B cell (primary cell): ENCODE measurements at places on chromosomes 7 and 10. TPM values are rescaled to one million over a fixed set of nuclear protein-coding genes. Genes with fewer than 3 reads are reported as not detected.
A peak's percentile ranks its signal among the peaks of the same experiment; 100 is the strongest.

DNA sequence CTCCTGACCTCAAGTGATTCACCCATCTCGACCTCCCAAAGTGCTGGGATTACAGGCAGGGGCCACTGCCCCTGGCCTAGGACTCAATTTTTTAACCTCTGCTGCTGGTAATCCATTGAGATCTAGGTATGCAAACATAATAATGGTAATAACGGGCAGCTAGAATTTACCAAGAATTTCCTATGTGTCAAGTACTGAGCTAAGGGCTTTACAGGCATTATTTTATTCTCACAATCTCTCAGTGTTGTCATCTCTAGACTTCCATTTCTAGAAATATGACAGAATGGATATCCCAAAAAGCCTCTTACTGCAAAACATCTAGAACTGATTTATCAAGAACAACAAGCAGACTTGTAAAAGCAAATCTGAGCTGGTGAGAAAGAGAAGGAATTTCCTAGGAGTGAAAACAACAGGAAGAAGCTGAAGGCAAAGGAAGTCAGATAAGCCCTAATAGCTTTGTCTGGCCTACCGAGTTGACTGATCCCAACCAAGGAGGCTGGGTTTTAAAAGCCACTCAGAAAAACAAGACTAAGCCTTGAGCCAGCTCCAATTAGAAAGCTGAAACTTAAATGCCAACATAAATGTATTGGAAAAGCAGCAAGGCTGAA is 70.6 kb downstream of the CCDC71L start:
- no peak overlapping the region for H3K27ac ChIP-seq
- no peaks in the 10 kb centered on the region for H3K27me3 ChIP-seq
- no peaks in the 10 kb centered on the region for H3K4me1 ChIP-seq

- no peak for DNase-seq
- H3K4me3 ChIP-seq: no peak overlapping the region
- no peaks in the 10 kb centered on the region for H3K36me3 ChIP-seq
- no peaks in the 10 kb centered on the region for H3K4me1 ChIP-seq
- no peaks in the 10 kb centered on the region for H3K27me3 ChIP-seq
These were observed 222.5 kb downstream of the AHR start for GRCh38 chr7:17520941-17521340.

GRCh38 chr7:28311670-28312069 is 100.6 kb upstream of the CREB5 start:
- H3K4me3 ChIP-seq: no peak overlapping the region
- H3K36me3 ChIP-seq: no peaks in the 10 kb centered on the region
- H3K4me1 ChIP-seq: no peaks in the 10 kb centered on the region
- no peak overlapping the region for H3K27ac ChIP-seq
- H3K27me3 ChIP-seq: peaks cover 13% of the 10 kb centered on the region

GRCh38 chr7:154744256-154744860 is 258.6 kb downstream of the PAXIP1 start:
- no peaks in the 10 kb centered on the region for H3K36me3 ChIP-seq
- DNase-seq: no peak
- no peaks in the 10 kb centered on the region for H3K27me3 ChIP-seq
- H3K4me1 ChIP-seq: no peaks in the 10 kb centered on the region
- H3K4me3 ChIP-seq: no peak overlapping the region
- H3K27ac ChIP-seq: no peak overlapping the region

DNA sequence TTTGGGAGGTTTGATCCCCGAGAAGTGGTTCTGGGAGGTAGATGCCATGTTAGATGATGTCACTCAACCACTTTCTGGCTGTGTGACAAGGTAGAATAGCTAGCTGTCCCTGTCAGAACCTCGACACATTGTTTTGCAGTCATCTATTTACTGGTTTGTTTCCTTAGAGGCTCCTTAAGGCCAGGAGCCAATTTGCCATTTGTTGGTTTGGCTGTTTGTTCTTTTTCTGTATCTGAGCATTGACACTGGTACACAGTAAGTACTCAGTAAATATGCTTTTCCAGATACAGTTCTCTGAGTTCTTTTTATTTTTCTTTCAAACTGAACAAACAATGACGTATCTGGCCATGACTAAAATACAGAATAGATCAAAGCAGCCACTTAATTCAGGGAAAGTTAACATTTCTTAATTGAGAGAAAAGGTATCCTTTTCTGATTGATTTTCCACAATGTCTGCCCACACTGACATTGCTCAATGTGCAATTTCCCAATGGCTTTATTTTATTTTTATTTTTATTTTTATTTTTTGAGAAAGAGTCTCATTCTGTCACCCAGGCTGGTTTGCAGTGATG is 121.6 kb downstream of the SPAG6 start:
- H3K4me3 ChIP-seq: no peak overlapping the region
- DNase-seq: no peak
- H3K4me1 ChIP-seq: peaks cover 6% of the 10 kb centered on the region
- H3K27me3 ChIP-seq: peaks cover 1% of the 10 kb centered on the region

DNA sequence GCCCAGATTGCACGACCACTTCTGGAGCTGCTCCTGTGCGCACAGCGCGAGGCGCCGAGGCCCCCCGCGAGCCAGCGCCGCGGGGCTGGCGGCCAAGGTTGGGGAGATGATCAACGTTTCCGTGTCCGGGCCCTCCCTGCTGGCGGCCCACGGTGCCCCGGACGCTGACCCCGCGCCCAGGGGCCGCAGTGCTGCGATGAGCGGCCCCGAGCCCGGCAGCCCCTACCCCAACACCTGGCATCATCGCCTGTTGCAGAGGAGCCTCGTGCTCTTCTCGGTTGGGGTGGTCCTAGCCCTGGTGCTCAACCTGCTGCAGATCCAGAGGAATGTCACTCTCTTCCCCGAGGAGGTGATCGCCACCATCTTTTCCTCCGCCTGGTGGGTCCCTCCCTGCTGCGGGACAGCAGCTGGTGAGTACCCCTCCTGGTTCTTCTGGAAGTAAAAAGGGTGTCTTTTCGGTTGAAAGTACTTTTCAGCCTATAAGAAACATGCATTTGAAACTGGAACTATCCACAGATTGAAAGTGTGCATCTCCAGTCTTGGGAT is 683 bp downstream of the INSIG1 start:
- no peaks in the 10 kb centered on the region for H3K27me3 ChIP-seq
- H3K36me3 ChIP-seq: peaks cover 7% of the 10 kb centered on the region
- peaks cover 34% of the 10 kb centered on the region for H3K4me1 ChIP-seq
- no peak for DNase-seq
- H3K4me3 ChIP-seq: peak overlapping the region; percentile 58
- H3K27ac ChIP-seq: peak overlapping the region; percentile 98

DNA sequence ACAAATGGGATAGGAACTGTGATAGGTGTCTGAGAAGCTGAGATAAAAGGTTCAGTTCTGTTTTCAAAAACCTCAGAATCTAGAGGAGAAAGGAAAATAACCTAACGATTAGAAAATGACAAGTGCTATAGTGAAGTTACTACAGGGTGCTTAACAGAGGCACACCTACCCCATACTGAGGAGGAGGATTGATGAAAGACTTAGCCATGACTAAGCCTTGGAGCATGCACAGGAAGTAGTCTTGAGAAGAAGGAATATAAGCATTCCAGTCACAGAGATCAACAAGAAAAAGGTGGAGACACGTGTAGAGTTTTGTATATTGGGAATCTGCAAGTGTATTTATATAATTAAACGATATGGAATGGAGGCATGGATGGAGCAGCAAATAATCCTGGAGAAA is 1225.5 kb upstream of the CELF2 start:
- no peak for DNase-seq
- H3K27ac ChIP-seq: no peak overlapping the region
- H3K36me3 ChIP-seq: no peaks in the 10 kb centered on the region
- H3K4me3 ChIP-seq: no peak overlapping the region
- no peaks in the 10 kb centered on the region for H3K4me1 ChIP-seq
- no peaks in the 10 kb centered on the region for H3K27me3 ChIP-seq

- no peaks in the 10 kb centered on the region for H3K27me3 ChIP-seq
- no peaks in the 10 kb centered on the region for H3K36me3 ChIP-seq
- H3K27ac ChIP-seq: no peak overlapping the region
- DNase-seq: no peak
These were observed 51.7 kb upstream of the ATP6V0A4 start for GRCh38 chr7:138849701-138850100.

- no peaks in the 10 kb centered on the region for H3K36me3 ChIP-seq
- no peak for DNase-seq
- H3K4me3 ChIP-seq: no peak overlapping the region
- peaks cover 34% of the 10 kb centered on the region for H3K4me1 ChIP-seq
These were observed 128.8 kb upstream of the GPR26 start for GRCh38 chr10:123537188-123537961.

DNA sequence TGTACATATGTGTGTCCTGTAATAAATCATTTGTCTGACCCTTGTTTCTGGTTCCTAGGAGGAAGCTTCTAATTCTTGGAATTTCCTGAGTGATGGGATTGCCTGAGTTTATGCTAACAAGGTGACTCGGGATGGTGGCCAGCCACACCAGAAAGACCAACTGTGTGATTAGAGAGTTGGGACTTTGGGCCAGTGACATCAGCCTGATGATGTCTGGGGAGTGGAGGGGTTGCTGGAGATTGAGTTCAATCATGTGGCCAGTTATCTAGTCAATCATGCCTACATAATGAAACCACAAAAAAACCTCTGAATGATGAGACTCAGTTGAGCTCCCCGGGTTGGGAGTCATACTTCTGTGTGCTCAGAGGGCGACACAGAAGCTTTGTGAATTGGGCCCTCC is 23.5 kb upstream of the CARD11 start:
- H3K4me3 ChIP-seq: no peak overlapping the region
- H3K27me3 ChIP-seq: no peaks in the 10 kb centered on the region
- DNase-seq: peak; percentile 73
- peak overlapping the region; percentile 60 for H3K27ac ChIP-seq
- peaks cover 62% of the 10 kb centered on the region for H3K4me1 ChIP-seq

GRCh38 chr10:25888627-25889026 is 45.4 kb upstream of the MYO3A start:
- no peaks in the 10 kb centered on the region for H3K36me3 ChIP-seq
- no peak overlapping the region for H3K27ac ChIP-seq
- no peak for DNase-seq
- no peaks in the 10 kb centered on the region for H3K4me1 ChIP-seq
- peaks cover 3% of the 10 kb centered on the region for H3K27me3 ChIP-seq

DNA sequence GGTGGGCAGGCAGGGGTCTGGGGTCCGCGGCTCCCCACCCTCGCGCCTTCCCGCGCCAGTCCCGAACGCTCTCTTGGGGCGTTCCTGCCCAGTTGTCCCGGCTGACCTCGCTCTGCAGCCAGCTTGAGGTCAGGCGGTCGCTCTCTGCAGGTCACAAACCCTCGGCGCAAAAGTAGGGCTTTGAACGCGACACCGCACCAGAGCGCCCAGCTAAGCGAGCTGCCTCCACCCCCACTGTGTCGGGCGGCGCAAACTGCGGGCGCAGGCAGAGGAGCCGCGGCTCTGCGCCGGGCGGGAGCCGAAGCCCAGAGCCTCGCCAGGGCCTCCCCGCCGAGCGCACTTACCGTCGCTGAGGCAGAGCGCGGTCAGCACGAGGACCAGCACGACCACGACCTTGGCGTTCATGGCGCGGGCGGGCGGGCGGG is 284 bp downstream of the CXCL12 start:
- H3K36me3 ChIP-seq: no peaks in the 10 kb centered on the region
- H3K27me3 ChIP-seq: no peaks in the 10 kb centered on the region
- no peak overlapping the region for H3K4me3 ChIP-seq
- DNase-seq: no peak
- no peaks in the 10 kb centered on the region for H3K4me1 ChIP-seq

- H3K4me3 ChIP-seq: no peak overlapping the region
- no peak overlapping the region for H3K27ac ChIP-seq
- no peaks in the 10 kb centered on the region for H3K27me3 ChIP-seq
- H3K36me3 ChIP-seq: no peaks in the 10 kb centered on the region
- H3K4me1 ChIP-seq: no peaks in the 10 kb centered on the region
These were observed 229.7 kb downstream of the DIP2C start for GRCh38 chr10:459743-460142.

GRCh38 chr10:129116371-129116770 is 350.7 kb upstream of the MGMT start:
- no peaks in the 10 kb centered on the region for H3K4me1 ChIP-seq
- no peaks in the 10 kb centered on the region for H3K27me3 ChIP-seq
- H3K36me3 ChIP-seq: no peaks in the 10 kb centered on the region
- no peak for DNase-seq
- H3K4me3 ChIP-seq: no peak overlapping the region

DNA sequence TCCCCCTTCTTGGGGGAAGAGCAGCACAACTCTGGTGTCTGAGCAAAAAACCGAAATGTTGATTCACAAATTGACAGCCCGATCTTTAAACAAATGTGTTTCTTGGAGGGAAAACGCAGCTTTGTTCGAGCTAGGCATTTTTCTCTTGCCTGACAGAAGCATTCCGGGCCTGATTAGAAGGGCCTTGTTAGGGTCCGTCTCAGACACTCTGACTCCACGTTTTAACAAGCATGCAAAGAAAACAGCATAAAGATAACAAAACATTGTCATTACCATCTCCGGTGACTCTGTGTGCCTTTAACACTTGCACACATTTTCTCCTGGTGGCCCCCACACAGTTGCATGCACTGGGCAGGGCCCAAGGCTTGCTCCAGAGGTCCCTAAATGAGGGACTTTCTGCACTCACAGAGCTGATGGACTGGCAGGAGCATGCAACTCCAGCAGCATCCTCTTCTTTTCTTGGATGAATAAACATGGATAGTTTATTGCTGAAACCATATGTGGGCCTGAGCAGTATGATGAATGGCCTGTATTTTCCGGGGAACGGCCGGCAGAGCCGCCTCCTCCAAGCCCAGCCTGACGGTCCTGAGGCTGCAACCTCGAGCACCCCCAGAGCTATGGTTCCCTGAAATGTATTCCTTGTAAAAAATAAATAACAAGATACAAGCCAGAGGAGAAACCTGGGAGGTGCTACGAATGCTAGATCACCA is 50.9 kb downstream of the EBF3 start:
- H3K4me3 ChIP-seq: no peak overlapping the region
- no peaks in the 10 kb centered on the region for H3K27me3 ChIP-seq
- H3K4me1 ChIP-seq: no peaks in the 10 kb centered on the region
- H3K36me3 ChIP-seq: no peaks in the 10 kb centered on the region
- DNase-seq: no peak

- H3K27me3 ChIP-seq: peaks cover 14% of the 10 kb centered on the region
- H3K36me3 ChIP-seq: no peaks in the 10 kb centered on the region
These were observed 20.2 kb upstream of the SLC35G1 start for GRCh38 chr10:93873420-93874115.

- H3K4me3 ChIP-seq: no peak overlapping the region
- no peaks in the 10 kb centered on the region for H3K36me3 ChIP-seq
- H3K27ac ChIP-seq: no peak overlapping the region
- no peaks in the 10 kb centered on the region for H3K4me1 ChIP-seq
- H3K27me3 ChIP-seq: no peaks in the 10 kb centered on the region
- no peak for DNase-seq
These were observed 58.6 kb downstream of the AUTS2 start for GRCh38 chr7:69656890-69657289.

Gene HYAL4
- total RNA-seq: not detected in 2 replicates

Gene TUBGCP2
- total RNA-seq: 86.1 and 90.3 TPM in 2 replicates

Gene FXYD4
- total RNA-seq: not detected in 2 replicates

Gene LIPF
- total RNA-seq: not detected in 2 replicates

Gene ANXA8
- total RNA-seq: not detected in 2 replicates

Gene SLC26A3
- total RNA-seq: not detected in 2 replicates
